ENCODE measurements at places on chromosomes 7 and 10.

DNA sequence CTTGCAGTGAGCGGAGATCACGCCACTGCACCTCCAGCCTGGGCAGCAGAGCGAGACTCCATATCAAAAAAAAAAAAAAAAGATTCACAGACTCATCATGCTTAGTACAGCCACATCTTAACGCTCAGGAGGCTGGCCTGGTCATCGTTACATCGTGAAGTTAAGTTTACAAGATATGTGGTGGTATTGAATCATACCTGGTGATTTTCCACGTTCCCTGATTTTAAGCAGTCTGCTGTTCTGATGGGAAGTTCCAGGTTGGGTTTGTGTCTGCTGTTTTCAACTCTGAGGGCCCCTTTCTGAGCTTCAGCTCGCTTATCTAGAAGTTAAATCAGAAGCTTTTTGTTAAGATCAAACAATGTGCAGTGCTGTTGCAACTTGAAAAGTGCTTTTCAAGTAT, 6.9 kb downstream of the PPP2R2D start:
- DNase-seq = no peak

DNA sequence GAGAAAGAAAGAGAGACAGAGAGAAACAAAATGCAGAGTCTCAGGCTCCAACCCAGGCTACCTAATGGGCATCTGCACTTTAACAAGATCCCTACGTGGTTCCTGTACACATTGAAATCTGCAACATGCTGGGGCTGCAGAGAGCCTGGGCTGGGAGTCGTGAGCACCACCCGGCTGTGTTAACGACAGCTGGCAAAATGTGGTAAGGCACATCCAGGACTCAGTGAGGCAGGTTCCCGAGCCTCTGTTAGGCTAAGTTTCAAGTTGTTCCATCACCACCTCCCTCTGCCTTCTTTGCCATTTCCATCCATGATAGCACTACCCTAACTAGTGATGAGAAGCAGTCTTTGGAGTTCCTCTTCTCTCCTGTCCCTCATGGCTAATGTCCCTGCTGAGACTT, 1.4 kb downstream of the AKR1B10 start:
- DNase-seq = no peak

- no peak for DNase-seq
These were observed 267.0 kb downstream of the FRMD4A start for GRCh38 chr10:14063531-14064285.

DNA sequence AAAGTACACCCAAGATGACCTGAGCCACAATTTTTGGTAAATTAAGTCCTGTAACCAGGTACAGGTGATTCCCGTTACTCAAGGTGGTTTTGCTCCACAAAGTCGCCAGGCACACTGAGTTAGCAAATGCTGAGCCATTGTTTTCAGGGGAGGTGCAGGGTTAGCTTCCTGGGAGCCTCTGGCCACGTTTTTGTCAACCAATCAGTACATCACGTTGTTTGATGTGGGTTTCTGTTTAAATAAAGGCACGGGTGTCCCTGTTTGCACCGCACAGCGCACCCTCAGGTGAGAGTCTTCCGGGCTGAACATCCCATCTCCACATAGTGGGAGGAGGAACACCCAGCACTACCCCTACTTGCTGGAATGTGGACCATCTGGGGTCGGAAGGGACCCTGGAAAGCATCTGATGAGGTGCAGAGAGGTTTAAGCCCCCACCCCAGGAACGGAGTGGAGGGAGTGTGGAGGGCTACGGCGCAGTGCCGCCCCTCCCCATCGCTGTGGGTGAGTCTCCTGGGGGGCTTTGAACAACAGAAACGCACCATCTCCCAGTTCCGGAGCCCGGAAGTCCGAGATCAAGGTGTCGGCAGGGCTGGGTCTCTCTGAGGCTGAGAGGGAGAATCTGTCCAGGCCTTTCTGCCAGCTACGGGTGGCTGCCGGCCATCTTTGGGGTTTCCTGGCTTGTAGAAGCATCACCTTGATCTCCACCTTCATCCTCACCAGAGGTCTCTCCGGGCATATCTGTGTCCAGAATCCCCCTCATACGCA, 42.5 kb downstream of the PRKAG2 start:
- DNase-seq = no peak

GRCh38 chr7:83155407-83155806, 7.3 kb downstream of the PCLO start:
- DNase-seq = no peak
